ENCODE measurements at places on chromosomes 2 and 18. TPM values are rescaled to one million over a fixed set of nuclear protein-coding genes. Genes with fewer than 3 reads are reported as not detected.
A peak's percentile ranks its signal among the peaks of the same experiment; 100 is the strongest.

DNA sequence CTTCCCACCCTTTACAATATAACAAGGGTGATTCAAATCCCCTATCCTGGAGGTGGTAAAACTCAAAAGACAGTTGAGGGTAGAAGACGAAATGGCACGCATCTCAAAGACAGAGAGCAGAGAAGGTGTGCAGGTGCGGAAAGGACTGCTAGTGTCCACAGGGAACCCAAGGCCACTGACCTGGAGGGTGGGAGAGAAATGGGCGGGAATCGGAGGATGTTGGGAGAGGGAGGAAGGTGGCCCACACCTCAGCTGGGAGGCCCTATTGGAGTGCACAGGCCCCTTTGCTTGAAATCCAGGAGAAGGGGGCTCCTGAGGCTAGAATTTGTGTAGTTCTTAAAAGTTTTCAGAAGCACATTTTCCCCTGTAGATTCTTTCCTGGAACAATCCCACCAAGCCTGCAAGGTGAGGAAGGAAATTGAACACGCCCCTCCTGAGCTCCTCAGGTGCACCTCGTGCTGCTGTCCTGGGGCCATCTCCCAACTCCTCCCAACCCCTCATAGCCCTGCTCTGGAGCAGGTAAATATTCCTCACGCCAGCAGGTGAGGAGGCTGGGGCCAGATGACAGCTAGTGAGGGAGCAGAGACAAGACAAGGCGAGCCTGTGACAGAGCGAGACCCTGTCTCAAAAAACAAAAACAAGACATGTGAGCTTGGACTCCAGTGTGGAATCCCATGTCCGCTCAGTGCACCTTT lies 99.3 kb downstream of the MCFD2 start:
- no peak for DNase-seq

DNA sequence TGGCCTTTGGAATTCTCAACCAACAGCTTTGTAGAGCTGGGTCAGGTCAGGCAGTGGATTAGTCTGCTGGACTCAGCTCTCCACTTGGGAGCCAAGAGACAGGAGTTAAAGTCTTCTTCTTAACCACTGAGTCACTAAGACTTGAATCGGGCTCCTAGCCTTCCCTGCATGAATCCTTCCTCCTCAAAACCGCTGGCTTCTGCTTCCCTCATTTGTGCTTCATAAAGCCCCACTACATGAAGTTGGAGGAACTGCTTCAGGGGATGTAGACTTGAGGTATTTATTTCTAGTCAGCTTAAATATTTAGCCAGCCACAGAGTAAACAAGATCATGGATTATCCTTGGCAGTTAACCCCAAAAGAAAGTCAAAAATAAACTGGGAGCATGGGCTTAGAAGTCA lies 536.3 kb upstream of the TNP1 start:
- no peak for DNase-seq

- peak; percentile 35 for DNase-seq
These were observed 37.4 kb downstream of the ACTR2 start for GRCh38 chr2:65264821-65265670.

GRCh38 chr2:226847090-226847489 lies 11.2 kb downstream of the RHBDD1 start:
- DNase-seq, result no peak

Gene HOXD13
- total RNA-seq, result not detected

DNA sequence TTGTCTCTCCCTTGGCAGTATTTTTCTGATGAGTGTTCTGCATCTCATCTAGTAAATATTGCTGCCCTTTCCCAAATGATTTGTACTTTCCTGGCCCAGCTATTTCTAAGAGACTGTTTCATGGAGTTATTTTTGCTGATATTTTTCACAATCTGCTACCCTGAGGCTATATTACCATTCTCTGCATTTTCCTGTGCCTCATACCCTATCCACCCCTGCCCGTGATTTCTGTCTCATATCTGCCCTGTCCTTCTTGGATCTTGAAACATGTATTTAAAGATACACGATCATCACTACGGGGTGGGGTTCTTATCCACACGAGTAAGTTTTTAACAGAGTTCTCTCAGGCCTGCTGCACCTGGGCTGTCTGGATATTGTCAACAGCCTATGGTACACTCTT lies 89.6 kb upstream of the EPAS1 start:
- no peak for DNase-seq

GRCh38 chr2:69057660-69058059 lies 44.7 kb downstream of the ANTXR1 start:
- DNase-seq, result peak; percentile 33

Gene EPHA4
- total RNA-seq, result 51.2 TPM

DNA sequence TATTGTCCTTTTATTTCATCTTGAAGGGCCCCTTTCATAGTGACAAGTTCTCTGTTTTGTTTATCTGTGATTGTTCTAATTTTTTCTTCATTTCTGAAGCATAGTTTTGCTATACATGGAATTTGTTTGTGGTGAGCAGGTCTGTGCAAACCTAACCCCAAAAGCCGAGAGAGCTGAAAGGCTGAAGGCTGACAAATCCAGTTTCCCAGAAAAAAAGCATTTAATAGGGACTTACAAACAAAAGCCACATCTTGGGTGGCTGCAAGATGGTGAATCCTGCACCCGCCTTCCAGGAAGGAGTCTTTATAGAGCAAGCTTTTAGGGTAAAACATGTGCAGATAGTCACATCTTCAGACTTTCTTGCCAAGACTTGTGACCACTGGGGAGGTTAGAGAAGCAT lies 473.4 kb upstream of the TRIB2 start:
- no peak for DNase-seq

All from skin of body (tissue), 3 donors.